Posterior vena cava (tissue), 2 donors: ENCODE measurements at places on chromosomes 7 and 10. TPM values are rescaled to one million over a fixed set of nuclear protein-coding genes. Genes with fewer than 3 reads are reported as not detected.

ABHD11 gene
- total RNA-seq = 7.1 TPM

GNAT3 gene
- not detected for total RNA-seq

SDK1 gene
- 18.3 TPM for total RNA-seq

ITPRID1 gene
- not detected for total RNA-seq

ST7 gene
- 14.9 TPM for total RNA-seq

SFTPA1 gene
- total RNA-seq = 0.83 TPM

NACAD gene
- 10.4 TPM for total RNA-seq

GPR15LG gene
- total RNA-seq = not detected
